GM04504 (cell line): ENCODE measurements at places on chromosomes 6 and 20.

GRCh38 chr6:22025468-22026163 is 271.2 kb downstream of the PRL start:
- DNase-seq, result peak; percentile 19

DNA sequence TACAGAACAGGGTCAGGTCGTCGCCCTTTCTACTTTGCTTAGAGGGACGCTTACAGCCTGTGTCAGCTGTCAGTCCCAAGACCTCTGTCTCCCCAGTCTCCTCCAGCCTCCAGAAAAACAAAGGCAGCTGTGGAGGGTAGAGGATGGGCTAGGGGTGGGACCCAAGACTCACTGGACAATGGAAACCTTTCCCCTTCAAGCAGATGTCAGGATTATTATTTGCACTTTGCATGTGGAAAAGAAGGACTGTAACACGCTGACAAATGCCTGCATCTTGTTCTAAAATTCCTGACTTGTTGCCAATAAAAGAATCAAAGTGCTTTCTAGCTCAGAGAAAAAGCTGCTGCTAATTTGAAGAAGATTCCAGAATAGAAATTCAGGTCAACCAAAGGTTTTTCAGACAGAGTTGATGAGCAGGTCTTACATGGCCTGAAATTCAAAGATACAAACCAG is 58.7 kb downstream of the SNX5 start:
- no peak for DNase-seq

GRCh38 chr6:138007014-138007472 is 100.2 kb downstream of the PERP start:
- DNase-seq, result peak; percentile 0

DNA sequence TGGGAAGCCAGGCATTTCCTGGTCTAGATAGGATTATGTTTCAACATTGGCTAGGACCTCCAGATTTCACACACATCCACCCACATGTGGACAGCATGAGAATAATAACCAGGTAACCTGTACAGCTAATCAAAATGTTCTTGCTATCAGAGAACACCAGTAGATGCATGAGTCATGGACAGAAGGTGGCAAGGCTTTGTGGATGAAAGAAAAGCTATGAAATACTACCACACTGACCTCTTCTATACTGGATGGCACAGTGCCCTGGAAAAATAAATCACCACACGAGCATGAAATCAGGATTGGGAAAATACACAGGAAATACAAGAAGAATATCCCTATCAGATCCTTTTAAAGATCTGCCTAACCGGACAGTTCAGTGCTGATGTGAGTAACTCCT is 113.0 kb downstream of the GMDS start:
- no peak for DNase-seq

DNA sequence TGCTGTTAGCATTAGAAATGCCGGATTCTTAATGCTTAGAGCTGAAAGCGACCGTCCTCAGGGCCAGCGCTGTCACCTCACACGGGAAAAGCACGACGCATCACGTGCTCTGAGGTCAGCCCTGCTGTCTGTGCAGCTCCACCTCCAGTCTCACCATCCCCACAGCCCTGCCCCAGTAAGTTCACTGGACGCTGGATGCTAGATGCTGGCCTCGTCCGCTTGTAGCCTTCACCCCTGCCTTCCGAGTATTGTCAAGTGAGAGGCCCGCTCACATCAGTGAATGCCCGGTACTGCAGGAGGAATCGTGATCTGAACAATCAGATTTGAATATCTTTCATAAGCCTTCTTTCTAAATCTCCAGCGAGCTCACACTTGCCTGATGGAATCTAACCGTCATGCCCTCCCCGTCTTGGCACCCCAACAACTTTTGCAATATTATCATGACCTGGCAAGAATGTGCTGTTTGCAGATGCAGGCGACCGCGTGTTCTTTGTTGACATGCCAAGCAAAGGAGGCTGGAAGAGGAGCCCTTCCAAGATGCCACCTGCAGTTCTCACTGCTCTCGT is 64.9 kb downstream of the DLL1 start:
- DNase-seq, result no peak

GRCh38 chr6:19613678-19614077 is 223.5 kb upstream of the ID4 start:
- DNase-seq, result no peak

- no peak for DNase-seq
Observed at GRCh38 chr6:168636147-168637004, 195.4 kb downstream of the SMOC2 start.

- no peak for DNase-seq
Observed at GRCh38 chr6:1113916-1114540, 197.9 kb upstream of the FOXQ1 start.

- no peak for DNase-seq
Observed at GRCh38 chr6:43680308-43681200, 7.0 kb downstream of the MRPS18A start.

DNA sequence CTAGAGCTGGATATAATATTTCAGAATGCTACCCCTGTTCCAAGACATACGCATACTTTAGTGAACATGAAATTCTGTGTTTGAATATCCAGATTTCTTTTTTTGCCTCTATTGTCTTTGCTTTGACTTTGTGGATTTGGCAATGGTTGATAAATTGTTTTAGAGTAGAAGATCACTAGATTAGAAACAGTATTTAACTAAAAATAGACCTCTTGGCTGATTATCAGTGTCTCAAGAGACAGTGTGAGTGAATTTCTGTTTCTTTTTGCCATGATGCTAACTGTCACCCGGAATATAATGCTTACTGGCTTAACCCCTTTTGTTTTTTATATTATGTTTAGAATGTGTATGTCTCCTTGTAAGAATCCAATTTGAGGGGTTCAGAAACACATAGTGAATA is 102.5 kb downstream of the PLCB1 start:
- no peak for DNase-seq

GRCh38 chr6:149190224-149190831 is 127.2 kb upstream of the TAB2 start:
- DNase-seq, result no peak

- no peak for DNase-seq
Observed at GRCh38 chr6:509676-510075, 118.1 kb downstream of the IRF4 start.

DNA sequence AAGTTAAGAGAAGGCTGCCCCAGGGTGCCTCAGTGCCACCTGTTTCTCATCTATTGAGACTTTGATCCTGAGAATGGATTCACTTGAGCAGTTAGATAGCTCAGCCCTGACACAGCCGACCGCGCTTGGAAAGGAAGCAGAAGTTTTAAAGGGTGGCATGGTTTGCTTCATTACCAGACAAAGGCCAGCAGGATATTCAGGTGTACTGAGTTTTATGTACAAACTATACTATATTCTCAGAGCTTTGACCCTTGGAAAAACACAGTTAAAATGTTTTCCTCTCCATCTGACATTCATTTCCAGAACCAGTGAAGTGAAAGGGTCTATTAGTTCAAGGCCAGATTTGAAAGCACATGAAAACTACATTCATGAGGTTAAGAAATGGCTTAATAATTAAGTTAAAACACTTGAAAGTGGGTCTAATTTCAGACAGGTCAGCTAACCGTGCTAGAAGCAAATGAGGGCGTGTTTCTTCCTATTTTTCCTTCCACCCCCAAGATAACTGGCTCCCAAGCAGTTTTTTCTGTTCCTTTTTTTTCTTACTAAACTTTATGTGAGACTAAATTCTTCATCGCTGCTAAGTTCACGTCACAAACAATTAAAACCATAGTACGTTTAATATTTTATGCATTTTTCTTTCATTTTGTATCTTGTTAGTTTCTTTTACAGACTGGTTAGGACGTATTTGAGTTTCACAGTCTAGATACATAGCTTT is 385.3 kb upstream of the SOX4 start:
- DNase-seq, result no peak

DNA sequence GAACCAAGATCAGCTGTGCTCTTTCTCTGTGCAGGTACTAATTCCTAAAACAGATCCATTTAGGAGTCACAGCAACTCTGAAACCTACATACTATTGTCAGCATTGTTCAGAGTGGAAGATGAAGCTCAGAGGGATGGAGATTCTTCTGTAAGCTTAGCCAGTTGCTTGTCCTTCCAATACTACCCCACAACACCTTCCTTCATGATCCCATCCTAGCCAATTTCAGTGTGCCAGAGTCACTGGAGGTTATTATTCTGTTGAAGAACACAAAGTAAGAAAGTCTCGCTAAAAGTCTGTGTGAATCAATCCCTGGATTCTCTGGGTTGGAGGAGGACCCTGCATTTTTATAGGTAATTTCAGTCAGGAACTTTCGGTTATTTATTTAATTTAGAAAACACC is 2.3 kb downstream of the POPDC3 start:
- no peak for DNase-seq

- DNase-seq, result no peak
Observed at GRCh38 chr6:56807326-56807988, 147.4 kb upstream of the BEND6 start.

- no peak for DNase-seq
Observed at GRCh38 chr6:164991573-164991972, 317.8 kb downstream of the C6orf118 start.

DNA sequence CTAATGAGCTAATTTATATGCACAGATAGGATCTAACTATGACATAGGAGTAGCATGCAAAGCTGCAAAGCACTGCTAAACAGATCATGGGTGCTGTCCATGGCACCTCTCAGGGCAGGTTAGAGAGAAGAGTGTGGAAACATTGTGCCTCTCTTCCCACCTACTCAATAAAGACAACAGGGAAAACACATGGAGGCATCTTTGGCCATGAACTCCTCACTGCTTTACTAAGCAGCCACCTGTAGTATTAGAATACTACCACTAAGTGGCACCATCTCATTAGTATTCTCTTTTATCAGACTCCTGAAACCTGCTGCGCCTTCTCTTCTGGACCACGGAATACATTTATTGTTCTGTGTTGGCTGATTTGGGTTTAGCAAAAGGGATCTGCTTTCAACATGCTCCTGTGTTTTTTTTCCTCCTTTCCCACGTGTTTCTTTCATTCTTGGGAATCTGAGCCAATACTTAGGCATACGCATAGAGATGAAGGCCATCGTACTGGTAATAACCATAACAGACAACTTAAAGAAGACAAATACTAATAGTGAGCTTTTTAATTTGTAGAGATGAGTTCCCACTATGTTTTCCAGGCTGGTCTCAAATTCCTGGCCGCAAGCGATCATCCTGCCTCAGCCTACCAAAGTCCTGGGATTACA is 9.4 kb upstream of the HDDC2 start:
- peak; percentile 20 for DNase-seq

DNA sequence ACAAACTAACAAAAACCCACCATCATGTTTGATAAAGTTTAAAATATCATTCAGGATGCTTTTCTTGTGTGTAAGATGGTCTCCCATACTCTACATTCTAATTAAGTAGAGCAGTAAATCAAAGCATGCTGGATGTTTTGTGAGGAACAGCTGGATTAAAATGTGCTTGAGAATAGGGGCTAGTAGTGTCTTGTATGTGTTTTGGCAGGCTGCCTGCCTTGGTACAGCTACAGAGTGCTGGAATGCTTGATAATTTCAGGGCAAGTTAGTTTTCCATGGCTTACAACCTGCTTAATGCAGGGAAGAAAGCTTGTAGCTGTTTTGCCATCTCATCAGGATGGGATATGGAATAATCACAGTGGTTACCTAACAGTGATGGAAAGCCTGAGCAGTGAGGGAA is 636.6 kb upstream of the MMS22L start:
- no peak for DNase-seq

DNA sequence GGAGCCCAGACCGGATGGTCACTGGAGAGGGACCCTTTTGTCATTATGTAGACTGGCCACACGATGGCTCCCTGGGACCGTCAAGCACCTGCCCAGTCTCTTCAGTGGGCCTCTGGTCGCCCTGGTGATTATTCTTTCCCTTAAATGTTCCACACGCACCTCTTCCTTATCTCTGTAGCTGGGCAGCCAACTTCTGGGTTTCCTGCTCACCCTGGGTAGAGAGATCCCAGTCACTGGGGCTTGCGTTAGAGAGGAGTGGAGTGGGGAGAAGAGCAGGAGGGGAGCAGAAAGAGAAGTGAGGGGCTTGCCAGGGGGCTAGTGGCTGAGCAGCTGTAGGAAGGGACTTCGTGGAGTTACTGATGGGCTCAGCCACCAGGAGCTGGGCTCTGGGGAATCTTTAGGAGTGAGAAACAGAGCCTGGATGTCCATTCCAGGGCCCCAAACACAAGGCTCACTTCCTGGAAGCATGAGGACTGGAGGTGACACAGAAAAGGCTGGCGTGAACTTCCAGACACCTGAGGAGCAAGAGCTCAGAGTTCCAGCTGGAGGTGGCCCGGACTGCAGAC is 150.1 kb downstream of the DHX35 start:
- peak; percentile 3 for DNase-seq

GRCh38 chr6:102137859-102138258 is 744.4 kb downstream of the GRIK2 start:
- no peak for DNase-seq

- no peak for DNase-seq
Observed at GRCh38 chr6:44400572-44400971, 13.1 kb downstream of the CDC5L start.

GRCh38 chr20:59636766-59637370 is 32.5 kb downstream of the PHACTR3 start:
- no peak for DNase-seq

- peak; percentile 80 for DNase-seq
Observed at GRCh38 chr6:42407379-42407778, 44.3 kb downstream of the TRERF1 start.

DNA sequence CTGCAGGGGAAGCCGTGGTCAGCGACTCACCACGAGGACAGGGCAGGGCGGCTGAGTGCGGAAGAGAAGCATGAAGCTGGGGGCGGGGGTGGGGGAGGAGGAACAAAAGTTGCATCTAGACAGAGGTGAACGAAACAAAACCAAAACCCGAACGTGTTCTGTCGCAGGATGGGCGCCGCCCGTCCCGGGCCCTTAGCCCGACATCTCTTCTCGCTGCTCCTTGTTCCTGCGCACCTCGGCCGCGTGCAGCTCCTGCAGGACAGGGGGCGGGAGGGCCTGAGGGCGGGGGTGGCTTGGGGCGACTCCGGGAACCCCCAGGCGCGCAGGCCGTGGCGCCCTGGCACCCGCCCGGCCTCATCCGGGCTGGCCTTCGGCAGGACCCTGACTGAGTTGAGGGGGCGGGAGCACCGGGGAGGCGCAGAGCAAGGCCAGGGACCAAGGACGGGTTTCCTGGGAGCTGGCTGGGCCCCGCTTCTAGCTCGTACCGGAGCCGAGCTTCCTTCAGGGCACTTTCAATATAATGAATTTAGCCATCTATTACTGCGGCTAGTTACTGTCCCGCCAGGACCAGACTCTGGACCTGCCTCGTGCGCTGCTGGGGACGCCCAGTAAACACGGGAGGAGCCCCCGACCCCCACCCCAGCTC is 12.0 kb downstream of the STMN3 start:
- DNase-seq, result no peak

GRCh38 chr6:78243519-78243918 is 590.7 kb downstream of the MEI4 start:
- DNase-seq, result no peak

GRCh38 chr6:44166591-44167184 is 8.1 kb downstream of the CAPN11 start:
- DNase-seq, result no peak
